ENCODE measurements at places on chromosomes 7 and 10.
A peak's percentile ranks its signal among the peaks of the same experiment; 100 is the strongest.

DNA sequence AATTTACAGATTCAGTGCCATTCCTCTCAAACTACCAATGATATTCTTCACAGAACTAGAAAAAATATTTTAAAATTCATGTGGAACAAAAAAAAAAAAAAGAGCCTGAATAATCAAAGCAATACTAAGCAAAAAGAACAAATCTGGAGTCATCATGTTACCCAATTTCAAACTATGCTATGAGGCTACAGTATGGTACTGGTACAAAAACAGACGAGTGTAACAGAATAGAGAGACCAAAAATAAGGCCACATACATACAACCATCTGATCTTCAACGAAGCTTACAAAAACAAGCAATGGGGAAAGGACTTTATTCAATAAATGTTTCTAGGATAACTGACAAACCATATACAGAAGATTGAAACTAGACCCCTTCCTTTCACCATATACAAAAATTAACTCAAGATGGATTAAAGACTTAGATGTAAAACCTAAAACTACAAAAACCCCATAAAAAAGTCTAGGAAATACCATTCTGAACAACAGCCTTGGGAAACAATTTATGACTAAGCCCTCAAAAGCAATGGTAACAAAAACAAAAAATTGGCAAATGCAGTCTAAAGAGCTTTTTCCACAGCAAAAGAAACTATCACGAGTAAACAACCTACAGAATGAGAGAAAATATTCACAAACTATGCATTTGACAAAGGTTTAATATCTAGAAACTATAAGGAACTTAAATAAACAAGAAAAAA is 207.7 kb downstream of the PTN start:
- no peak for DNase-seq

- no peak for DNase-seq
These were observed 926 bp upstream of the C7orf33 start for GRCh38 chr7:148589640-148590039.

DNA sequence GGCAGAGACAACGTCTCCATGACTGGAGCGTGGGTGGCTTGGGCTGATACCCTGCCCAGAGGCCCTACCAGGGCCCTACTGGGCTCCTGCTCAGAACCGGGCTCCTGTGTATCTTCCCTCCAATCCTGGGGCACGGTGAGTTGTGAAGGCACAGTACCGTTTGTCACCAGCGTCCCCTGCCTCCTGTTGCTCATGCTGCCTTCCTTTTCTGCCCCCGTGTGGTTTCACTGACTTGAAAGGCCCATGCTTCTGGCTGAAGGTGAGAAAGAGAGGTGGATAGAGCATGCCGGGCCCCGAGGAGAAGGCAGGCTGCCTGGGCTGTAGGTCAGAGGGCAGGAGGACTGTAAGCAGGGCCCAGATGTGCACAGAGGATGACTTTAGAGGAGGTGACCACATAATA is 9.1 kb upstream of the DMBT1 start:
- peak; percentile 9 for DNase-seq

GRCh38 chr7:11345621-11346020 is 371.9 kb downstream of the PHF14 start:
- no peak for DNase-seq

- peak; percentile 7 for DNase-seq
These were observed 55.2 kb downstream of the EGFR start for GRCh38 chr7:55073976-55074528.

GRCh38 chr7:3294432-3295100 is 6.5 kb upstream of the SDK1 start:
- no peak for DNase-seq

- DNase-seq = no peak
These were observed 5.9 kb upstream of the LGI1 start for GRCh38 chr10:93751832-93752231.

- no peak for DNase-seq
These were observed at the start of gene TAS2R16 for GRCh38 chr7:122995600-122995999. Gene TAS2R16 (minus strand): TSS chr7:122995700. CDS start chr7:122995634, 66 bp downstream.

GRCh38 chr10:79133416-79133815 is 64.7 kb downstream of the ZMIZ1 start:
- DNase-seq = no peak

- DNase-seq = no peak
These were observed 5.8 kb downstream of the ITPRIP start for GRCh38 chr10:104332243-104333031.

DNA sequence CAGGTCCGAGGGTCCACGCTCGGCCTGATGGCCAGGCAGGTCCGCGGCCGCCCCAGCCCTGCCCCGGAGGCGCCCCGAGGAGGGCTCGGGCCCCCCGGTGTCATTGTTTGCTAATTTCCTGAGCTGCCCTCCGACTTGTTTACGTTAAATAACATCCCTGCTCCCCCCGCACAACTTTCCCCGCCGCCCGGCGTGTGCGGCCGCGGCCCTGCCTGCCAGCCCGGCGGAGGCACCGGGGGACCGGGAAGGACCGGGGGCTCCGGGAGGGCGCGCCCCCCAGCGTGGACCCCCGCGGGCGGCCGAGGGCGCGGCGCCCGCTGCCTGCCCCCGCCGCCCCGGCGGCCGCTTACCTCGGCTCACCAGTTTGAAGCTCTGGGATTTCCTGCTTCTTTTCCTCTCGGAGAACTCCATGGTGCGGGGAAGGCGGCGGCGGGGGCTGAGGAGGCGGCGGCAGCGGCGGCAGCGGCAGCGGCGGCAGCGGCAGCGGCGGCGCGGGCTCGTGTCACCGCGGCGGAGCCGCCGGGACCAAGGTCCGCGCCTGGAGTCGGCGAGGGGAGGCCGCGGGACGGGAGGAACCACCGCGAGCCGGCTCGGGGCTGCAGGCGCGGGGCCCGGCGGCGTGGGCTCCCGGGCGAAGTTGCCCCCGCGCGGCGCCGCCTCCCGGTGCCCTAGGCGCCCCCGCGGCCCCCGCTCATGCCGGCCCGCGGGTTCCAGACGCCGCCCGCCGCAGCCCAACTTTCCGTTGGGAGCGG is 515 bp downstream of the BEND7 start:
- DNase-seq = no peak

GRCh38 chr7:140417456-140418155 is 13.7 kb downstream of the RAB19 start:
- DNase-seq = no peak

- DNase-seq = no peak
These were observed 122.0 kb downstream of the TRRAP start for GRCh38 chr7:99000196-99000903.

DNA sequence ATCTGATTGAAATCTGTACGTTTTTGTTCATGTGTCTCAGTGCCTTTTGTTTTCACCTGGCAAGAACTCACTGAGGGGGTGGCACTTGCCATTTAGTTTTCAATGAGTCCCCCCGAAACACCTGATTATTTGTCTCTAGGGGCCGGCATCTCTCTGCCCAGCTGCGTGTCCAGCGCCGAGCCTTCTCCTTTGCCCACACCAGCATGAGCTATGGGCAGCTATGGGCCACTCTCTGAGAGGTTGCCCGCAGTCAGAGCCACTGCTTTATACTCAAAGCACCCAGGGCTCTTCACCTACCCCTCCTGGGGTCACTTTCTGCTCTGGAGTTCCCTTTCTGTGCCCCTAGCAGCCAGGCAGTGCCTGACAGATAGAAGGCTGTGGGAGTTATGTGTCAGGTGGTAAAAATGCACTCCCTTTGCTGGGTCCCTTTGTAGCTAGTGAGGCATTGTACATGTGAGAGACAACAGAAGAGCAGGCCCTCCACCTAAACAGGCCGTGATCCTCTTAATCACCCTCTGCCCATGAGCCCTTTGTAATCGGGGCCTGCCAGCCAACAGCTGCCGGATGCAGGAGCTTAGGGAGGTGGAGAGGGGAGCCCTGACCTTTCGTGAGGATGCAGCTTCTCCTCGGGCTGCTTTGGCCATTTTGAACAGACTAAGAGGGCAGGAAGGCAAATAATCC is 133.1 kb upstream of the NPS start:
- DNase-seq = no peak

DNA sequence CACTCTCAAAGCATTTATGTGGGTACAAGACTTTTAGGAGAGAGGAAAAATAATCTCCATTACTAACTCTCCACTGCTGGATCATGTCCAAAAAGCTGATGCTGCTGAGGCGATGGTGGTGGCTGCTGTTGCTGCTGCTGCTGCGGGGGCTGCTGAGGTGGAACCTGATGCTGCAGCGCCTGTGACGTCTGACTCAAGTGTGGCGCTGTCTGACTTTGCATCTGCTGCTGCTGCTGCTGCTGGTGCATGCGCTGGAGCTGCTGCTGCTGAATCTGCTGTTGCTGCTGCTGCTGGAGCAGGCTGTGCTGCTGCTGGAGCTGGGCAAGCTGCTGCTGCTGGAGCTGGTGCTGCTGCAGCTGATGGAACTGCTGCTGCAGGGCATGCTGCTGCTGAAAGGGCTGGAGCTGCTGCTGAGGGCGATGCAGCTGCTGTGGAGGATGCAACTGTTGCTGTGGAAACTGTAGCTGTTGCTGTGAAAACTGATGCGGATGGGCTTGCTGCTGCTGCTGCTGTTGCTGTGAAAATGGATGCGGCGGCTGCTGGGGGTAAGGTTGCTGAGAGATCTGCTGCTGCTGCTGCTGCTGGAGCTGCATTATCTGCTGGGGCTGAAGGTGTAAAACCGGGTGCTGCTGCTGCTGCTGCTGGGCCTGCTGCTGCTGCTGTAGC is 34.5 kb downstream of the PAXIP1 start:
- no peak for DNase-seq

- DNase-seq = no peak
These were observed 101.4 kb upstream of the ZNF32 start for GRCh38 chr10:43749940-43750552.

- no peak for DNase-seq
These were observed 1.1 kb upstream of the AKR1B1 start for GRCh38 chr7:134459981-134460380.

DNA sequence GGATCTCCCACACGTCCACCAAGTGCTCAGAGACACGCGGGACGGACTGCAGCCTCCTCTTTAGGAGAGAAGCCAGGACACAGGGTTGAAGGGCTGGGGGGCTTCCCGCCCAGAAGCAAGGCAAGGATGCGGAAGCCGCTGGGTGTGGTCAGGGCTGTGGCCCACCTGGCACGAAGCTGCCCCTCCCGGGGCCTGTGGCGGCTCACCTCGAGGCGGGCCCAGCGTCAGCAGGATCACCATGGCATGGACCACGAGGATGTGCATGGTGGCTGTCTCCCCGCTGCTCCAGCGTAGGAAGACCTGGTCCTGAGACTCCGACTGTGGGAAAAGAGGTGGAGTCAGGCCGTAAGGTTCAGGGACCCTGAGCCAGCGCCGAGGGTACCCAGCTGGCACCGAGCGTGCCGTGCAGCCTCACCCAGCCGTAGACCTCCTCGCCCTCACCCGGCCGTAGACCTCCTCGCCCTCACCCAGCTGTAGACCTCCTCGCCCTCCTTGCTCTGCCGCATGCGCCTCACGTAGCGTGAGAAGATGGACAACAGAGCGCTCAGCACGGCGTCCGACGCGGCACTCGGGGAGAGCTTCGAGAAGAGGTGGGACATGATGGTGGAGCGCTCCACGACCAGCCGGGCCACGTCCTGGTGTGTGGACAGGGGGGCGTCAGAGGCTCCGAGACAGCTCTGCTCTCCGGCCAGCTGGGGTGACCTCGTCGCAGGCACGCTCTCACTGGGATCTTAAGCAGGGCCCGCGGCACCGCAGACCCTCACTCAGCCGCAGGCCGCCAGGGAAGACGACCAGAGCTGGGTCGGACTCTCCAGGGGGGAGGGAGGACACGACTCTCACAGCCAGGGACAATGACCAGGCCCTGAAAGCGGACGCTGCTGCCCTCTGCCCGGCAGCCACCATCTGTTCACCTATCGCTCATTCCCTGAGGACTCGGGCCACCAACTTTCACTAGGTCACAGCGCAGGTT is 20.4 kb downstream of the INTS1 start:
- DNase-seq = no peak

GRCh38 chr10:124092860-124093773 is at the start of gene CHST15:
Gene CHST15 (minus strand): TSS chr10:124093598. CDS start chr10:124046212, 47,386 bp downstream.
- DNase-seq = no peak

GRCh38 chr10:117078168-117078837 is 59.8 kb downstream of the VAX1 start:
- no peak for DNase-seq

GRCh38 chr10:33566426-33566825 is 232.0 kb upstream of the NRP1 start:
- DNase-seq = no peak

DNA sequence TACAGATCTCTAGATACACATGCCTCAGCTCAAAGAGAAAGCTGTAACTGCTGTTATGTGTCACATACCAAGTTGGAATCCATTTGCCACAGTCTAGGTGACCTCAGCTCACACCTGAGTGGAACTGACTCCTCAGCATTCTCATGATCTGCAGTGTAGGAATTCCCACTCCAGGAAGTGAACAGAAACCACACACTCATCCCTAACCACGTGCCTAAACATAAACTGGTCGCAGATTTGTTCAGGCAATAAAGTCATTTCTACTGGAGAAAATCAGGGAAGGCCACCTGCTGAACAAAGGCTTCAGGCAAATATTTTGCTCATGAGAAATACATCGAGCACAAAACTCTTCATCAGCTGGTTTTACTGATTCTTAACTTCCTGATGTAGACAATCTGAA is 23.0 kb upstream of the ZMYND11 start:
- no peak for DNase-seq

DNA sequence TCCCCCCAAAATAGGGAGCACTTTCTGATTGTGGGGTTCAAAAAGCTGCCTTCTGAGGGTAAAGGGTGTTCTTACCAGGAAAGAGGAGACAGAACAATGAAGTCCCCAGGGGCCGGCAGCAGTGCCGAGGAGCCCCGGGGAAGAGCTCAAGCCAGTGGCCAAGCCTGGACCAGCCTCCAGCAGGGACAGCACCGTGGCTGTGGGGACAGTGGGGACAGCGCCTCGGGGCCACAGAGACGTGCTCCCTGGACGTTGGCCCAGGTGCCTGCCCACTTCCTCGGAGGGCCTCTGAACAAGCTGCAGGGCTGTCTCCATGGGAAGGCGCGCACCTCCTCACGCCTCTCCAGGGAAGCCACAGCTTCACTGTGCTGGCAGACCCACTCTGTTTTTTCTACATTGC is 312.6 kb downstream of the PTPRN2 start:
- DNase-seq = no peak

GRCh38 chr10:80805343-80806020 is 267.8 kb downstream of the SH2D4B start:
- DNase-seq = no peak

GRCh38 chr10:18378766-18379165 is 238.5 kb downstream of the CACNB2 start:
- DNase-seq = no peak

GRCh38 chr10:55410415-55410885 is 609.4 kb upstream of the PCDH15 start:
- DNase-seq = no peak

DNA sequence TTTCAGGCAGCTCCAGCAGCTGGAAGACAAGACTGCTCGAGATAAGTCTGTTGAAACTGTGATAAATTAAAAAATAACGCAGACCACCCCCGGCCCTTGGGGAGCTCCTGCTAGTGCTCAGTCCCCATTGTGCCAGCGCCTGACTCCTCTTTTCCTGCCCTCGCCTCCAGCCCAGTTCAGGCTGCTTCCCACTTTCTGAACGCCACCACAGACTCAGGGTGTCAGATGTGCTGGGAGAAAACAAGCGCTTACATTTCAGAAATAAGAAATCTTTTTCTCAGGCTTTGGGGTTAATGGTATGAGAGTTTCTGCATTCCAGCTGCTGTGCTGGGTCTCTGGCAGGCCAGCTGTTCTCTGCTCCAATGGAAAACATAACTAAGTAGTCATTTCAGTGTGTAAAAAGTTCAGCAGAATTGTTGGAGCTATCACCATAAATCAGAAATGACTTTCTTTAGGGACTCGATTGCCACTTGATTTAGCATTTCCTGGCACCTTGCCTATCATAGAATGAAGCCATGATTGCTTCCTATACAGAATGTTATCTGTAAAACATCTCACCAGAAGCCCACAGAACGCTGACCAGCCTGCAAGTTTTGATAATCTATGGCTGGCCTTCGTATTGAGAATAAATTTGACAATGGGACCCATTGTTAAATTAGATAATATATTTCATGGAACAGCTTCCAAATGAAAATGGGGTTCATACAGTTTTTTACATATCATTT is 257.0 kb upstream of the ZNF32 start:
- no peak for DNase-seq
